ENCODE measurements at places on chromosomes 7 and 10.

- DNase-seq, result no peak
These were observed 733.8 kb downstream of the PARD3 start for GRCh38 chr10:34081347-34081743.

DNA sequence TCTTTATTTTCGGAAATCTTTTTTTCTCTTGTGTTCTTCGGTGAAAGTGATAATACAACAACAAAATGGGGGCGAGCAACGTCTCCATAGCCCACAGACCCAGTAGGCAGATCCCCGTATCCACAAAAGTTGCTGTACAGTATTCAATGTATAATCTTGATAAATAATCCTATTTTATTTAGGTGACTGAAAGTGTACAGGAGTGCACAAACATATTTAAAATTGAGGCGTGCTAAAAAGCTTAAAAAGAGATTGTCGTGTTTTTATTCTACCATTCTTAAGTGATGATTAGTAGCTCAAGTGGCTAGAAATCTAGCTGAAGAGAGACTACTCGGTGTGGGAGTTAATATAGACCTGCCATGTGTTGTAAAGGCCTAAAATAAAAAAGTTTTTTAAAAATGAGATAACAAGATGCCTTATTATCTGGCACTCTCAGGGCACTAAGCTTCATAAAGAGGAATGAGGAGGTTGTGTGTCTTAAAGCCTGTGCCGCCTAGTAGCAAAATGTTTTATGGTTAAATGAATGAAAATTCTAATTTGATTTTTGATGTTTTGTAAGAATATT is 1.6 kb downstream of the CAPZA2 start:
- DNase-seq, result no peak

GRCh38 chr7:104982308-104983075 is 31.5 kb upstream of the KMT2E start:
- no peak for DNase-seq

GRCh38 chr7:157952841-157953645 is 616.2 kb downstream of the DNAJB6 start:
- no peak for DNase-seq

- no peak for DNase-seq
These were observed 163.8 kb upstream of the KAT6B start for GRCh38 chr10:74662635-74663034.

- DNase-seq, result no peak
These were observed 4.7 kb downstream of the AFAP1L2 start for GRCh38 chr10:114399576-114399975.

- DNase-seq, result no peak
These were observed 48.3 kb downstream of the ABLIM1 start for GRCh38 chr10:114609518-114610426.

GRCh38 chr7:151411551-151411950 is 1.7 kb upstream of the WDR86 start:
- no peak for DNase-seq

- no peak for DNase-seq
These were observed 84.3 kb downstream of the TCERG1L start for GRCh38 chr10:131227163-131227740.

DNA sequence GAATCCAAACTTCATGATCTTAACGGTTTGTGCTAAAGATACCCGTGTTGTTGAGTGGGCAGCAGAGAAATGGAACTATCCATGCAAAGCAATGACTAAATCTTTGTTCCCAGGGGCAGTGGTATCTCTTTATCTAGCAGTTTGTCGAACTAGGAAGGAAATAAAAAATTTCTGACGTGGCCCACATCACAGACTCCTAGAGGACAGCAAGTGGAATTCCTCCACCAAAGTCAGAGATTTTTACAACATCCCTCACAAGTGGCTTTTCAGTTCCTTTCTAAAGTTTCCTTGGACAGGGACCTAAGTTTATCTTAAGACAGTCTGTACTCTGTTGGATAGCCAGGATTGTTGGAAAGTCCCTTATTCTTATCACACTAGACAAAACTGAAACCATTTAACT is 136.0 kb downstream of the RAPGEF5 start:
- no peak for DNase-seq

GRCh38 chr10:17257466-17258321 is 29.7 kb downstream of the VIM start:
- DNase-seq, result peak; percentile 82

- DNase-seq, result no peak
These were observed 13.1 kb downstream of the LHFPL3 start for GRCh38 chr7:104341546-104341945.

DNA sequence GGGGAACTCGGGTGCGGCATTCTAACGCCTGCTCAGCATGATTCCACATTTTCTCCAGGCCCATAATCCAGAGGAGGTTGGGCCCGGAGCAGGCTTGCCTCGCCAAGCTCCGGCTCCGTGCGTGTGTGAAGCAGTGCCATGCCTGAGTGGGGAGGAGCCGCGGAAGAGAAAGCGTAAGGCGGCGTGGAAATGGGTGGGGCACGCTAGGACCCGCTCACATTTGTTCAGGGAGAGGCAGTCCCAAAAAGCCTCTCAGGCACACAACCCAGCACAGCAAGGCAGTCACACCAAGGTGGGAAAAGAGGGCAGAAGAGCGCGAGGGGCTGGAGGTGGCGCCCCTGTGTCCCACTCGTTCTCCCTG is 695 bp upstream of the VDAC2 start:
- peak; percentile 89 for DNase-seq

DNA sequence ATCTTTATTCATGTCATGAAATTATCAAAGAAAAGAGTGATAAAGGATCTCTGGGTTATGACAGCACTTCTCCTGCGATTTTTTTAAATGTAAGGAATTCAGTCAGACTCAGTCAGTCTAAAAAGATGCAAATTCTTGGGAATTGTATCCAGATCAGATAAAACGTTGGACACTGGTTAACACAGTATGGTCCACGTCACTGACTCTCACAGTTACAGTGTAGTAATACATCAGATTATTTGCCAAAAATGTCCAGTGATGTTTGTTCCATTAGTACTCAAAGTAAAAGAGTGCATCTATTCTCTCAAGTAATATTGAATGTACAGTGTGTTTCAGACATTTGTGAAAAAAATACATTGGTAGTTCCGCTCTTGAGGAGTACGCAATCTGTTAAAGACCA is 224.5 kb downstream of the PCDH15 start:
- no peak for DNase-seq

GRCh38 chr7:114539575-114539974 is 125.0 kb downstream of the FOXP2 start:
- peak; percentile 9 for DNase-seq

- no peak for DNase-seq
These were observed 735.6 kb upstream of the MBL2 start for GRCh38 chr10:53508197-53508596.

- DNase-seq, result no peak
These were observed 433.1 kb downstream of the TYW1 start for GRCh38 chr7:67429735-67430134.

- DNase-seq, result no peak
These were observed 413.9 kb downstream of the HGF start for GRCh38 chr7:81355911-81356310.

- DNase-seq, result peak; percentile 75
These were observed 287.2 kb upstream of the MKLN1 start for GRCh38 chr7:131040467-131040932.

GRCh38 chr7:129381710-129382484 is 52.3 kb upstream of the STRIP2 start:
- no peak for DNase-seq

DNA sequence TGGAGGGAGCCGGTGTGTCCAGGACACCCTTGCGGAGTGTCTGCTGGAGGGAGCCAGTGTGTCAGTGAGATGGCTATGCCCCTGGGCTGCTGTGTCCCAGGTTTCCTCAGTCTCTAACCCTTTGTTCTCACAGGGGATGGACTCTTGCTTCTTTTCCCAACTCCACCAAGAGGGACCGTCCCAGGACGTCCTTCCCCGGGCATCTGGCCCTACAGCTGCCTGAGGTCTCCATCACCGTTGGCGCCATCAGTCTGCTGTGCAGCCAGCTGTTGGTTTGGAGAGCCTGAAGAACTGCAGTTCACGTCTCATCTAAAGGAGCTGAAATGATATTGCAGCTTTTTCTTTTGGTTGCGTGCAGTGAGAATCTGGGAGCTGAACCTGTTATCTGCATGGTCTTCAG is 136.2 kb downstream of the VIPR2 start:
- no peak for DNase-seq

GRCh38 chr7:151987748-151988529 is 31.7 kb downstream of the GALNTL5 start:
- DNase-seq, result peak; percentile 62

DNA sequence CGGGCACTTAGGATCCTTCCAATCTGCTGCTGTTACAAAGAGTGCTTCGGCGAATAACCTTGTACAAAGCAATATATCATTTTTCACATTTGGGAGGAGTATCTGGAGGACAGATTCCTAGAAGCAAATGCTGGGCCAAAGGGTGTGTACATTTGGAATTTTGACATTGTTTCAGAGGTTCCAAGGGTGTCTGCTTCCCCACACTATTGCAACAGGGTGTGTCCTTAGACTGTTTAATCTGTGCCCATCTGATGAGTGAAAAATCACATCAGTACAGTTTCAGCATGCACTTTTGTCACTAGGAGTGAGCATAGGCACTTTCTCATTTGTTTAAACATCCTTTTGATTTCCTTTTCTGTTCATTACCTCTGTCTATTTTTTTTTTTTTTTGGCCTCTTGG is 8.6 kb upstream of the ELFN1 start:
- peak; percentile 60 for DNase-seq

GRCh38 chr7:76310102-76310957 is 7.9 kb downstream of the HSPB1 start:
- no peak for DNase-seq

DNA sequence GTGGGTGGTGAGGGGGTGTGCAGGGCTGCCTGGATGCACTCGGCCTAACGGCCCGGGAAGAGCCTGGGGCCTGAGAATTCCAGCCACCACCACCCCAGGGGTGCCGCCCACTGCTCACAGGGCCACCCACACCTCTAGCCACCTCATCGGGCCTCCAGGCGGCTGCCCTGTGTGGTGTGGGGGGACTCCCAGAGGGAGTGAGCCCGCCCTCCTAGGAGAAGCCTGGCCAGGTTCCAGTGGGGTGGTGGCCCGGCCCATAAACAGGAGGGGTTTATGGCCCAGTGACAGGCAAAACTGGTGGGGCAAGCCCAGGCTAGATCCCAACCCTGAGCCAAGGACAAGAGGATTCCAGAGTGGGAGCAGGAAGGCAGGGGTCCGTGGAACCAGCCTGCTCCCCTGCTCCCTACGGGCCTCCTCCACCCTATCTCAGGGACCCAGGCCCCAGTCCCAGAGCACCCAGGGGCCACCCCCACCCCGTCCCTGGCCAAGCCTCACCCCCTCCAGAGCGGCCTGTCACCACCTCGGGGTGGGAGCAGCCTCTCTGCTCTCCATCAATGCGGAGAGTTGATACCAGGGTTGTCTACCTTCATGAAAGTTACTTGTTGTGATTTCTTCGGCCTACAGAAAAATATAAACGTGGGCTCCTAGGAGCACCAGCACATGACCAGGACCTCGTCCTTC is 20.2 kb upstream of the PDGFA start:
- peak; percentile 50 for DNase-seq

DNA sequence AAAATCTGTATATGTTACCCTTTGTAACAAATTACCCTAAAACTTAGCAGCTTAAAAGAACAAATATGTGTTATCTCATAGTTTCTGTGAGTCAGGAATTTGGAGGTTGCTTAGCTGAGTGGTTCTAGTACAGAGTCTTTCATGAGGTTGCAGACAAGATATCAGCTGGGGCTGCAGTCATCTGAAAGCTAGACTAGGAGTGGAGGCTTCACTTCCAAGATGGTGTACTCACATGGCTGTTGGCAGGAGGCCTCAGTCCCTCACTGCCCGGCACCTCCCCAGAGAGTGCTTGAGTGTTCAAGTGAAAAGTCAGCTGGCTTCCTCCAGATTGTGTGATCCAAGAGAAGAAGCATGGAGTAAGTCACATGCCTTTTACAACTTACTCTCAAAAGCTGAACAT is 16.9 kb upstream of the GGCT start:
- peak; percentile 56 for DNase-seq

DNA sequence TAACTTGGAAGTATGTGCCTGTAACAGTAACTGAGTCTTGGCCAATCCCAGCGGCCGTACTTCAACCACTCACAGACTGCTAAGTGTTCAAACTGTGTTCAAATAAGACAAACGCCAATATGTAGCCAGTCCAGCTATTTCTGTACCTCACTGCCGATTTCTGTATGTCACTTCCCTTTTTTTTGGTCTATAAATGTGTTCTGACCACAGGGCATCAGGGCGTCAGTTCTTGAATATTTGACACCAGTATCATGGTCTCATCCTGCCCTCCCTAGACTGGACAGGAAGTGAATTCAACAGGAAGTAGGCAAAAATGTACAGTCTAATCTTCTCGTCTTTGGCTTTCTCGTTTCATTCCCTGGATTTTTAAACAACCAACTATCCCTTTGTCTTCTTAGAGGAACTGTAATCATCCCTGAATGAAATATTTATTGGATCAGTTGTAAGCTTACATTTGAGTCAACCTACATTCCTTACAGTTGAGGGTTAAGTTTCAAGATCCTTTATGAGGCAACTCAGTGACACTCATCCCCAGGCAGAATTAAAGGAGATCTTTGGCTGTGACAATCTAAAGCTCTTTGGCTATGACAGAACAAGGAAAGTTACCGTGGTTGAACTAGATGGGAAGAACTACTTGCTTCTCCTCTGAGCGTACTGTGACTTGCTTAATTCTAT is 232.7 kb downstream of the NSUN6 start:
- DNase-seq, result no peak

GRCh38 chr10:33273295-33274002 is 61.0 kb downstream of the NRP1 start:
- DNase-seq, result peak; percentile 100

All from AG10803 (cell line).